Fibroblast of upper back skin (primary cell): ENCODE measurements at places on chromosomes 1 and 21.
A peak's percentile ranks its signal among the peaks of the same experiment; 100 is the strongest.

DNA sequence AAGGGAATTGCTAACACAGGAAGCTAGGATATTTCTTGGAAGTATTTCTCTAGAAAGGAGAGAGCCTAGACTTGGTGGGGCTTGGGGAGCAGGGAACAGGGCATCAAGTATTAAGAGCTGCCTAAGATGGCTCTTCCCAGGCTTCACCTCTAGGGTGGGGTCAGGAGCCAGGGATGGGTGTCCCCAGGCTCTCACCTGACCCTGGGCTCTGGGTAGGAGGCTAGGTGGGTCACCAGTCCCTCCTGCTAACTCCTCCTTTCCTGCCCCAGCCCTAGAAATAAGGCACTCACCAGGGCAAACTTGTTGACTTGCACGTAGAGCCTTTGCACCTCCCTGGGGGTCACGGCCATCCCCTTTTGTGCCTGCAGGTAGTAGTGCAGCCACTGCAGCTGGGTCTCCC lies 15.0 kb downstream of the ETNK2 start:
- DNase-seq, result no peak

DNA sequence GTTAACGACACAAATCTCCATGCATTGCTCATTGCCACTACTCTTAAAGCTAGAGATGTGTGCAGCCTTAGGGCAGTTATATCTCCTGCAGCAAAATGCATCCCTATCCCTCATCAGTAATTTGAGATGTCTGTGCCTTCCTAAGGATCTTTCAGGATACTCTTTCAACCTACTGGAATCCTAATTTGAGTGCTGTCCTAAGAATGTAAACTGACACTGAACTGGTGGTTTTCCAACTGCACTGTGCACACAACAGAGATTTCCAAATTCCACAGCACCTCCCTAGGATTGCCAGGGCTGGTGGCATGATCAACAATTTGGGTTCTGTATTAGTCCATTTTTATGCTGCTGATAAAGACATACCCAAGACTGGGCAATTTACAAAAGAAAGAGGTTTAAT lies 193.9 kb downstream of the LTN1 start:
- DNase-seq, result peak; percentile 53

GRCh38 chr1:41723786-41724185 lies 194.9 kb downstream of the HIVEP3 start:
- DNase-seq, result no peak

DNA sequence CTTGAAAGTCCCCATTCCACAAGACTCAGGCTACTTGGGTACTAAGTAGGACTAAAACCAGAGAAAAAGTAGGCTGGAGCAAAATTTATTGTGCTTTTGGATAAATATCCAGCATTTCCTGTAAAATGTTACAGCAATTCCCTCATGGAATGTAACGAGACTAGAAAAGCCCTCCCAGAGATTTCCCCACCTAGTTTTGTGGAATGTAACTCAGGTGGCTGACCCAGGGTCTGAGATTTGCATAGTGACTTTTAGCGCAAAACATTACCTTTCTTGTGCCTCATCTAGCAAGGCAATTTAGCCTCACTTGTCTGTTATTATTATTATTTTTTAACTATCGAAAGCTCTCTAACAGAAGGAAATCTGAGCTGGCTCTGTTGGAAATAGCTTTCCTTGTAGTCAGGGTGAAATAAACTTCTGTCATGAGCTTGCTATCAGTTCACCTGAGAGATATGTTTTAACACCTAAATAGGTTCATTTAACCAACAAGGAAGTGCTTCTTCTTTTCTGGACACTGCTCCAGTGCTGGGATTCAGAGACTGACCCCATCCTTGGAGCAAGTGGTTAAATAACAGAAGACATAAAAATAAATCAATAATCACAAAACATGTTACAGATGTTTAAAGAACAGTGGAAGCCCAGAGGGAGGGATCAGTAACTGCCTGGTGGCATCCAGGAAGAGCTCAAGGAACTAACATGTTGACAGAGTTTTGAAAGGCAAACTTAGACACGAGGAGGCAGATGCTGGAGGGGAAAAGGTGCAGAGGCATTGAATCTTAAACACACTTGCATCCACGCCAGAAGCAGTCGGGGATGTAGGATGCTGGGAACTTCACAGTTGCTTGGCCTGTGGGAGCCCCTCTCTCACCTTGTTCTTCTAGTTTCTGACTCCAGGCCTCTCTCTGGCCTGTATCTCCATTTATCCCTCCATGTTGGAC lies 68.3 kb upstream of the RHOU start:
- no peak for DNase-seq

DNA sequence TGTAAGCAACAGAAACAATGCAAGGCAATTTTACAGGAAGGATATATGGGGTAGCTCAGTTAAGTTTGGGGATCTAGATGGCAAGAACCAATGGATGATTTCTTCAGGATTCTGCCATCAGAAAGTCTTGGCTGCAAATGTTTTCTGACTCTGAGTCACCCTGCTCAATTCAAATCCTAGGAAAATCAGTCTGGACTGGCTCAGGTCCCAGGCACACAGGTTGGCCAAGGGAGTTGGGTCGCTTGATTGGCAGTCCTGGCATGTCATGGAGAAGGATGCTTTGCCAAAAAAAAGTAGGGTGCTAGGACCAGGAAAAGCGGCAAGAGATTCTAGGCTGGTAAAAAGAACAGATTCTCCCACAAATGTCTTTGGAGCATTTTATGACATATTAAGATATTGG lies 28.9 kb upstream of the S1PR1 start:
- DNase-seq, result peak; percentile 35

DNA sequence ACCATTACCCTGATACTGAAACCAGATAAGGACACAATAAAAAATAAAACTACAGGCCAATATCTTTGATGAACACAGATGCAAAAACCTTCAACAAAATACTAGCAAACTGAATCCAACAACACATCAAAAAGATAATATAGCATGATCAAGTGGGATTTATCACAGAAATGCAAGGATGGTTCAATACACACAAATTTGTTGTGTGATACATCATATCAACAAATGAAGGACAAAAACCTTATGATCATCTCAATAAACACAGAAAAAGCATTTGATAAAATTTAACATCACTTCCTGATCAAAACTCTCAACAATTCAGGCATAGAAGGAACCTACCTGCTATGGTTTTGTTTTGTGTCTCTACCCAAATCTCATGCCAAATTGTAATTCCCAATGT lies 74.3 kb upstream of the VANGL1 start:
- DNase-seq, result no peak
